ENCODE measurements at places on chromosomes 7 and 10.
A peak's percentile ranks its signal among the peaks of the same experiment; 100 is the strongest.

- DNase-seq: peak; percentile 58
Measured at GRCh38 chr7:151736403-151736909, 140.5 kb downstream of the PRKAG2 start.

- no peak for DNase-seq
Measured at GRCh38 chr7:96203786-96204185, 118.1 kb downstream of the SLC25A13 start.

DNA sequence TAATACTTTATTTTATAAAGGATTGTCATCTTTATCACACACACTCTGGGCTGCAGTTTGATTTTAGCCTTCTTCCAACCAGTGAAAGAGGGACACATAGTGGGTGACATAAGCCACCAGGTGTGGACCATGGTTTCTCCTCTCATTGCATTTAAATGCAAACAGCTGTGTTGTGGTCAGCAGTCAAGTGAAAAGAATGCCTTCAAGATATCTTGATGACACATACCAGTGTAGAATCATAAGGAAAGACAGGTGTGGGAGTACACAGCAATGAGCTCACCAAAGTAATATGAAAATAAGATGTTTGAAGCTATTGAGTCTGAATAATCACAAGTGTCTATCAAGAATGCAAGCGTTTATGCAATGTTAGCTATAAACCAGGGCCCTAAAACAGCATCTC lies 580.0 kb downstream of the XPNPEP1 start:
- DNase-seq: no peak

DNA sequence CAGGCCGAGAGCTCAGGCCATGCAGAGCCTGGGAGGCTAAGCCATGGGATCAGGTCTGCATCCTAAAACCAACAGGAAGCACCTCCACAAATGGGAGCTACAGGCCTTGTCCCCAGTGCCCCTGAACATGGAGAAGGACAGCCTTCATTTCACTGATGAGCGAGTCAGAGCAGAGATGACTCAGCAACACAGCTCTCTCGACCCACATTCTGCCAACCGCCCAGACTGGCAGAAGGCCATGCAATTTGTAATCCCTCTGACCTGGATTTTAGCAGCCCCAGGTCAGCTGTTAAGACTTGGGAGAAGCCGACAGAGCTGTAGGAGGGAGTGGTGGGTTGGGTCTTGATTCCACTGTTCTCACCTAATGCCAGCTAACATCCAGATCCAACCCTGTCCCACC lies 25.5 kb downstream of the VOPP1 start:
- peak; percentile 47 for DNase-seq

DNA sequence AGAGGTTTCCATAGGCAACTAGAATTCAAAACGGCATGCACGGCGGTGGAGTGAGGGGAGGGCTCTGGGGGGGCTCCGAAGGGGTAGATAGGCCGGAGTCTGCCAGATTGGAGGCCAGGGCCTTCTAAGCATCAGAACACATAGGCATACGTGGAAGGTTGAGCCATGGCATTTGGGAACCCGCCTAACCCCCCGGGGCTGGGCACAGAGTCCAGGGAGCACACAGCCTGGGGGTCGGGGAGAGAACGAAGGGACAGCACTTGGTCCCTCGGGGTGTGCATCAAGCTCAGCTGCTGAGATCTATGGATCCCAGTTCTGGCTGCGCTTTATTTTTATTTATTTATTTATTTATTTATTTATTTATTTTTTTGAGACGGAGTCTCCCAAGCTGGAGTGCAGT lies 89.4 kb upstream of the TNS3 start:
- DNase-seq: no peak

- DNase-seq: no peak
Measured at GRCh38 chr7:4602905-4603842, 78.9 kb upstream of the FOXK1 start.

DNA sequence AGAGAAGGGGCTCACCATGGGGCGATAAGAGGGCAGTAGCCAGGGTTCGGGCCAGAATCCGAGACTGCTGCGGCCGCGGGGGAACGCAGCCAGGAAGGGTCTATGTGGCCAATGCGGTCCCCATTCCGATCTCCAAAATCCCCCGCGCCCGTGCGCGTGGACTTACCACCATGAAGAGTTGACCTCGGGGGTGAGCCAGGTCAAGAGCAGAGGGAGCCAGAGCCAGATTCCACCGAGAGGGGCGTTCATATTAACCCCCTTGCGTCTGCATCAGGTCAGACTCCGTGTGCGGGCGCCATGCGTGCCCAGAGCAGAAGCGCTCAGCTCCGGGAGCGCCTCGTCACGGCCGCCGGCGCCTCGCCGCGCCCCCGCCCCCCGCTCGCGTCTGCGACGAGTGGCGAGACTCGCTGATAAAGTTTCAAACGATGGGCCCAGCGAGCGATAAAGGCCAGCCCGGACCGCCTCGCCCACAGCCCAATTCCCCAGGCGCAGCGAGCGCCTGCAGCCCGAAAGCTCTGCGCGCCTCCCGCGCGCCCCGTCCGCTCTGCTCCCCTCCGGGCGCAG lies at the start of gene WNT2:
Gene WNT2, minus strand, starts transcription at position 318 of the 564 bp plus-strand sequence. Its CDS starts 69 bp downstream, at position 249.
- DNase-seq: no peak

DNA sequence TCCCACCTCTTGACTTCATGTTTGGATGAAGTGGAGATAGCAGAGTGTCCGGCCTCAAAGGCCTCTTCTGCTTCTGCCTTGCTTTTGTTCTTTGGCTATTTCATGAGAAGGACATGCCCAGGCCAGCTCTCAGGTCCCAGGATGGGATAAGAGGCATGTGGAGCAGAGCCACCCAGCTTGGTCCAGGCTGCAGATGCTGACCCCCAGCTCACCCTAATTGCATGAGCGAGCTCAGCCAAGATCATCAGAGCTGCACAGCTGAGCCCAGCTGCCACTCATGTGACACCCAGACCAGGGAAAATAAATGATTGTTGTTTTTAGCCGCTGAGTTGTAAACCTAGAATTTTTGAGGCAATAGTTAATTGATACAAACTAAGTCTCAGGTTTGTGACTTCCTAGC lies 230.0 kb downstream of the PHF14 start:
- DNase-seq: no peak

DNA sequence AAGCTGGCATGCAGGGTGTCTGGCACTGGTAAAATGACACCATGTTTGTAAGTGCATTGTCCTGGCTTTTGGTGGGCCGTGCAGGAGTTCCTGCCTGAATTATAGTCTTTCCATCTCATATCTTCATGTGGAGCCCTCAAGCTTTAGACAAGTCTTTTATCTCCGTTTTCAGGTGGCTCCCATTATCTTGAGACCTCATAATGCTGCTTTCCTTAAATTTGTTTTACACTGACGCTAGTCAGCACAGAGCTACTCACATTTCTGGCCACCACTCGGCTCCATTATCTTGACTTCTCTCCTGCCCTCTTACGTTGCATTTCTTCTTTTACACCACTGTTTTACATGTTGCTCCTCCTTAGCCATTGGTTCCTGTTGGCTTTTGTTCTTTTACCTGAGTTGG lies 37.2 kb downstream of the LRRC4 start:
- no peak for DNase-seq

- no peak for DNase-seq
Measured at GRCh38 chr10:103125323-103126267, 67.5 kb downstream of the NT5C2 start.

GRCh38 chr7:138000081-138000701 lies 1.7 kb downstream of the CREB3L2 start:
- DNase-seq: no peak

DNA sequence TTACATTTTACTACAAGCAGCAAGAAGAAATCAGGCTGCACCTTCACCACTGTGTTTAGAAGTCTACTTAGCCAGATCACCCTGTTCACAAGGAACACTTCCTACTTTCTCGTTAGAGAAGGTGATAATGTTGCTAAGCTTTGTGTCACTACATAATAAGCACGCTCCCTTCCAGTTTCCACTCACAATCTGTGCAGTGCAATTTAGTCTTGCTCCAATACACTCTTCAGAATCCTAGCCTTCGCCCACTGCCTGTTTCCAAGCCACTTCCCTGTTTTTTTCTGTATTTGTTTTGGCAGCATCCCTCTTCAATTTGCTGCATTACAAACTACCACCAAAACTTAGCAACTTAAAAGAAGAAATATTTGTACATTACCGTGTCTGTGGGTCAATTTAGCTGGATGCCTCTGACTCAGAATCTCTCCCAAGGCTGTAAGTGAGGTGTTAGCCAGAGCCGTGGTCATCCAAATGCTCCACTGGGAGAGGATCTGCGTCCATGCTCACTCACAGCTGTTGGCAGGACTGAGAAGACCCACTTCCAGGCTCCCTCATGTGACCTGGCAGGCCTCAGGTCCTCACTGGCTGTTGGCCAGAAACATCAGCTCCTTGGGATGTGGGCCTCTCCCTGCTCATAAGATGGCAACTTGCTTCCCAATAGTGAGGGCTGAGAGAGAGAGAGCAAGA lies 110.4 kb downstream of the PON1 start:
- no peak for DNase-seq

DNA sequence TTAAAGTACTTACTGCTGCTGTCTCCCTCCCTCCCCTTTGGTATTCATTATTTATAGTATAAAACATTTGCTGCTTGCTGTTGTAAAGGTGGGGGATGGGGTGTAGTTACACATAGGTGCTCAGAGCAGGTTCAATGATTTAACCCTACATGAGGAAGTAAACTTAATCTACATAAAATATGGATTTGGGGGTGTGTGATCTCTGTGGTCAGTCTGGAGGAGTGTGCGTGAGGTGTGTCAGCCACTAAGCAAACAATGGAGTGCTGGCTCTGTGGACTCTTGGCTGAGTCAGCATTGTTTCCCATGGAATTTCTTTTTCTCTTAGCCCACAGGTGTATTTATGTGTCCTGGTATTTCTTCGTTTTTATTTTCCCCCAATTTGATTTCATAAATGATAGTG lies 133.9 kb downstream of the AUTS2 start:
- no peak for DNase-seq

DNA sequence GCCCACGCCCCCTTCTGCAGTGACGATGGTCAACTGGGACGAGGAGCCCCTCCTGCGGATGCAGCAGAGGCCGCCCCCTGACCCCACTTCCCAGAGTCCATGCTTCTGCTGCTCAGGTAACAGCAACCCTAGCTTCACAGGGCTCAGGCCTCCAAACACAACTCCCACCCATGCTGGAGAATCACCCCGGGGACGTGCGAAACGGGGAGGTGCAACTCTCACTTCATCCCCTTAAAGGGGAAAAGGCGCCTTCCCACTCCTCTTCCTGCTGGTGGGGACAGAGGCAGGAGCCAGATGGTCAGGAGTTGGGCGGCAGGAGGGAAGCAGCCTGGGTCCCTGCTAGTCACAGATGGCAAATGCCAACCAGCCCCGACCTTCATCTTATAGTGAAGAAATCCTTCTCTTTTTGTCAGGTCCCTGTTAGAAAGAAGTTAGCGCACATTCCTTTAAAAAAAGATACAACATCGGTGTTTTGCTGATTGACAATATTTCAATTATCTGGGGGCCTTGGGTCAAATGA lies 155.4 kb downstream of the DIP2C start:
- no peak for DNase-seq

DNA sequence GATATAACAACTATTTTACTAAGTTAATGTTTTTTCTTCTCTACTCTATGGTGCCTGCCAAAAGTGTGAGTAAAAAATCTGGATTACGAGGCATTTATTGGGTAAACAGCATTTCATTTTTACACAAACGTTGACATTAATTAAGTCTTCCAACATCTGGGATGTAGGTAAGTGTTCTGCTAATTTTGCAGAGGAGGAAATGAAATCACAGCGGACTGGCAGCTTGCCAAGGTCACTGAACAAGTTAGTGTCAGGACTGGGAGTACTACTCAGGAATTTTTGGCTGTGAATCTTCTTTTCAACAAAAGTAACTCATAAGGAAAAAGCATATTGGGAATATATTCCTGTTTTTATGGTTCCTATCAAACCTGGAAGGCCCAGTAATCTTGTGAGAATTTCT lies 612.1 kb upstream of the FZD8 start:
- no peak for DNase-seq

GRCh38 chr7:98297626-98298286 lies 16.3 kb downstream of the BRI3 start:
- no peak for DNase-seq

- DNase-seq: peak; percentile 5
Measured at GRCh38 chr7:19772841-19773760, at the start of gene TMEM196. Gene TMEM196, minus strand, starts transcription at chr7:19773617. Its CDS starts 921 bp downstream, at chr7:19772696.

GRCh38 chr7:110698576-110698975 lies 392.4 kb upstream of the LRRN3 start:
- DNase-seq: no peak

GRCh38 chr7:135204341-135204749 lies 7.0 kb downstream of the WDR91 start:
- DNase-seq: no peak

- DNase-seq: no peak
Measured at GRCh38 chr10:70106958-70107791, 25.4 kb downstream of the AIFM2 start.

GRCh38 chr7:41745451-41745850 lies 42.6 kb upstream of the INHBA start:
- no peak for DNase-seq

DNA sequence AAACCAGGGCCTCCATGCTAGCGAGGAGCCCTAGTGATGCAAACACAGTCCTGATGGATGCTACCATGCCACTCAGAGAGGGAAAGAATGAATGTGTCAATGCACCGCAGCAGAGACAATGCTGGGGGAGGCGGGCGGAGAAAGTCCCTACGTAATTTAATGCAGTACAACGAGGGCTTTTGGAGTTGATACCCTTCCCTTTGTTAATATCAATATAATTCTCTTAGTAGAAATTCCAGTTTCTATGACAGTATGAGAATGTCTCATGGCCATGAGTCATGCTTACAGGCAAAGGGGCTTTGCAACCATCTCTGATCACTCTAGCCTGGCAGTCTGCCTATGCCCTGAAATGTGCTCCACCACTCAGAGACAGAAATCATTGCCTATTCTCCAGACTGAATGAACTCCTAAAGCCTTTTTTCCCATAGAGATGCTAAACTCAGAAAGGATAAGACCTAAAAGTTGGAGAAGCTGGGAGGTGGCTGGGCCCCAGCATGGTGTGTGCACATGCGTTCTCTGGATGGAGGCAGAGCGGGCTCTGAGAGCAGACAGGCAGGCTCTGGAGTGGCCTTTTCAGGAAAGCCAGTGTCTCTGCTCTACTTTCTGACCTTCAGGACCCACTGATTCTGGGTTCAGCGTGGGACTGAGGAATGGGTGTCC lies 20.3 kb upstream of the GIMAP2 start:
- no peak for DNase-seq

DNA sequence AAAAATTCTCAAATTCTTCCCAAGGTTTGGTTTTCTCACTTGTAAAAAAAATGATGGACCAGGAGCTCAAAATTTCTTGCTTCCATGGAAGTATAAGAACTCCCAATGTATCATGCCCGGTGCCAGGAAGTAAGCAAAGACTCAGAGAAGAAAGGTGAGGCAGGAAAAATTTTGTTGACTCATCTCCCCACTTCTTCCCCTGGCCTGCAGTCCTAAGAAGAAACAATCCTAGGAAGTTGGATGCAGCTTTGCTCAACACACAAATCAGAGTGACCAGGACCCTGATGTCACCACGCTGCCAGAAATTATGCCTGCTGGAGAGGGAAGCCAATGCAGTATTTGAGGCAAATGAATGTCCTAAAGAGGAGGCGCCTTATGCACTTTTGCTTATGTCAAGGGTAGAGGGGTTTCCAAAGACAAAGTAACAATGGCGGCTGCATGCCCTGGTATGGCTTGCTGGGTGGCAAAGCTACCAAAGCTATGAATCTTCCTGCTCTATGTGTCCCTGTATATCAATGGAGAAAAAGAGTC lies 163.6 kb downstream of the NEURL1 start:
- no peak for DNase-seq
